Astrocyte of the spinal cord (primary cell): ENCODE measurements at places on chromosomes 6 and 20.
A peak's percentile ranks its signal among the peaks of the same experiment; 100 is the strongest.

DNA sequence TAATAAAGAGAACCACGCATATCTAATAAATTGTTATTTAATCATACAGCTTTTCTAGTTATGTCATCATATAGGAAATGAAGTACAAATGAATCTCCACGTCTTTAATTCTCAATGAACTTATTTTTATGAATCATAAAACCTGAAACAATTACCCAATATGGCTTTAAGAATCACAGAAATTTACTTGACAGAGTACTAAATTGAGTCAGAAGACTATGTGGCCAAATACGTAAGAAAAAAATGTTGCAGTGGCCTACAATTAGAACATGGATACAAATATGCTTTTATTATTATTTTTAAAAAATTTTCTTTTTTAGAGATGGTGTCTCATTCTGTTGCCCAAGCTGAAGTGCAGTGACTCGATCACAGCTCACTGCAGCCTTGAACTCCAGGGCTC, 584.7 kb upstream of the SLC35B3 start:
- DNase-seq = no peak

DNA sequence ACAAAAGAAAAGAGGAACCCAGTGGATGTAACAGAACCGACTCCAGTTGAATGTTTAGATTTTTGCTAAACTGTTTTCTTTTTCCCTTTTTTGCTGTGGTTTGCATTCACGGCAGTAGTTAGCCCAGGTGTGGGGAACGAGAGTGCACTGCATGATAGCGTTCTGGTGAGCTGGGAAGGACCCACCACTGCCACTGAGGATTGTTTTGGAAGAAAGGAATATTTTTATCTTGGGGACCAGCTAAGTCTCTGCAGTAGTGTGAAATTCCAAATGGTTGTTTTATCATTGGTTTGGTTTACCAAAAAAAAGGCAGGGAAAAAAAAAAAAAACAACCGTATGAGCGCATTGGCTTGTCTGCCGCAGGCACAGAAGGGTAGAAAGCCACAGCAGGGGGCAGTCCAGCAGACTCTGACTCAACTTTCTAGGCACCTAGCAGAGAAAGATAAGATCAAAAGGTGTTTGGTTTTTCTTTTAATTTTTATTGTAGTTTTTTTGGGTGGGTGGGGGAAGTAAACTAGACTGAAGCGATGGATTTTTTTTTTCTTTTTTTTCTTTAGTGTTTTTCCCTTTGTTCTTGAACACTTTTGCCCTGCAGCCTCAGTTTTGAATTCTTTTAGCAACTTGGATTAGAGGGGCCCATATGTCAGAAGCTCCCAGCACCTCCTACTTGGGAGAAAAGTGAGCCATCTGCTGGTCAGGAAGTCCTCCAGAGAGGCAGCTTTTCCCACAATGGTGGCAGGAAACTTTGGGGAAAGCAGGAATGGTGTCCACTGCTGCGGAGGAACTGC, 13.5 kb upstream of the RAB5IF start:
- DNase-seq = peak; percentile 50

- DNase-seq = no peak
These were observed 5.6 kb upstream of the BLCAP start for GRCh38 chr20:37533154-37533715.

DNA sequence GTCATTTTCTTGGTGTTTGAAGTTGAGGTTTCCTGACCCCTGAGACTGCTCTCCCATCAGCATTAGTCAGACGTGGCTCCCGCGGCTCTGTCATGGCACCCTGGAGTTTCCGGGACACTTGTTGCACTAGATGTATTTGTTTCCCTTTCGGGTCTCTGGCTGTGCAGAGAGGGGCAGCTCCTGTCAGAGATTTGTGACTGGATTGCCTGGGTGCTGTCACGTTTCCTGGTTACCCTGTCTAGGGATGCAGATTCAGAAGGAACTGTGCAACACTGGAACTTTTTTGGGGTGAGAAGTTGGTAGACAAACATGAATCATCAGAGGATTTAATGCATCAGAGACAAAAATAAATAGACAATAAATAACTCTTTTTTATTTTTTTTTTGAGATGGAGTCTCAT, 431.8 kb upstream of the MAN1A1 start:
- DNase-seq = peak; percentile 23

DNA sequence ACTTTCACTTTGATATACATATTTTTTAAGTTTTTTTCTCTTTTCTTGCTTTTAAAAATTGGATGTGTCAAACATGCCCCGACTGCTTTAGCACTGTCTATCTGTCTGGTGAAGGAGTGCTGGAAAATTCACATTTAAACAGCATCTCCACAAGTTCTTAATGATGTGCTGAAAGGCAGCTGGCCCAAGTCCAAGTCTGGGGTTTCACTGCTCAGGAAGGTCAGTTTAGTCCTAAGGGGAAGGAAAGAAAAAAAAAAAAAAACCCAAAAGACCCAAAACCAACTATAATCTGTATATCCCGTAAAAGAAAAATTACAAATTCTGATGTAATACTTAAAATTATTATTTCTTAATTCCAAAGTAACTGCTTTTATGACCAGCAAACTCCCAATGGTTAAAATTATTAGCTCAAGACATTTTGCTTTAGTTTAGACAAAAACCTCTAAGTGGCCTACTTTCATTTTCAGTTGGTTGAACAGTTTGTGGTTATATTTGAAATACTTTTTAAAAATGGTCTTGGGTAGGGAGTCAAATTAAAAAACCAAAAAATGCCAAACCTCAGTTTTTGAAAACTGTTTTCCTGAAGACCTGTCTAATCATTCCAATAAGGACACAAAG, 79.5 kb upstream of the PREP start:
- DNase-seq = peak; percentile 68
